Bronchus fibroblast of lung (primary cell): ENCODE measurements at places on chromosomes 2 and 18. TPM values are rescaled to one million over a fixed set of nuclear protein-coding genes. Genes with fewer than 3 reads are reported as not detected.

FBXO41 gene
- 1.6 and 1.7 TPM in 2 replicates for total RNA-seq

COLEC11 gene
- total RNA-seq = 0.50 and 0.59 TPM in 2 replicates

HOXD3 gene
- not detected in 2 replicates for total RNA-seq

EDAR gene
- not detected in 2 replicates for total RNA-seq

MEP1B gene
- total RNA-seq = not detected in 2 replicates

UPP2 gene
- total RNA-seq = not detected in 2 replicates
